ENCODE measurements at places on chromosomes 2 and 18.

DNA sequence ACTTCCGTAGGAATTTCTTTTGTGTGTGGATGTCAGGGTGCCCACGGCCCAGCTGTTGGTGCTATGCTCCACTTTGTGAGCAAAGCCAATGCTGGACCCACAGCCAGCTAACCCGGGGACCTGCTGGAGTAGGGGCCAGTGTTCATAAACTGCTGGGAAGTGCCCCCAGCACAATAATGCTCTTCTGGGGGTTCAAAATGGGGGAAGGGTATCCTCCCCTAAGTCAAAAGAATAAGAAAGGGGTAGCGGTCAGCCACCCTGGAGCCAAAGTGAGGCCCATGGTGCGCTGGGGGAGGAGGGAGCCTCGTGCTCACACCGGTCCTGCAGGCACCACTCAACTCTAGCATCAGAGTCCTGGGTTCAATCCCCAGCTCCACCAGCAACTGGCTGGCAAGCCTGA lies 115.8 kb upstream of the NPAS2 start:
- no peak for DNase-seq

- no peak for DNase-seq
Observed at GRCh38 chr2:133705287-133705686, 137.0 kb upstream of the NCKAP5 start.

- no peak for DNase-seq
Observed at GRCh38 chr2:41329040-41329439, 718.8 kb upstream of the PKDCC start.

DNA sequence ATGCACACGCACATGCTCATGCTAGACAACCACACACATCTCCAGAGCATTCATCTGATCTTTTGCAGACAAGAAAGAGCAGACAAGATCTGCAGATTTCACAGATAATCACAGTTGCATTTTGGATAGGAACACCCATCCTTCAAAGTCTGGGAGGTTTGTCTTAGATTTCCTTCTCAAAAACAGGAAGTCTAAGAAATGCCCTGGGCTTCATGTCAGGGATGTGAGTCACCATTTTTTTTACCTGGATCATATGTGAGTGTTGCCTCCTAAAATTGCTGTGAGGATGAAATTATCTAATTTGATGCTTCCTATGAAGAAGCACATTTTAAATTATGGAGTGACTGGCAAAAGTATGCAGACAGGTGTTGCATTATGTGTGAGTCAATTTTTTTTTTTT lies 46.1 kb downstream of the SRD5A2 start:
- no peak for DNase-seq

DNA sequence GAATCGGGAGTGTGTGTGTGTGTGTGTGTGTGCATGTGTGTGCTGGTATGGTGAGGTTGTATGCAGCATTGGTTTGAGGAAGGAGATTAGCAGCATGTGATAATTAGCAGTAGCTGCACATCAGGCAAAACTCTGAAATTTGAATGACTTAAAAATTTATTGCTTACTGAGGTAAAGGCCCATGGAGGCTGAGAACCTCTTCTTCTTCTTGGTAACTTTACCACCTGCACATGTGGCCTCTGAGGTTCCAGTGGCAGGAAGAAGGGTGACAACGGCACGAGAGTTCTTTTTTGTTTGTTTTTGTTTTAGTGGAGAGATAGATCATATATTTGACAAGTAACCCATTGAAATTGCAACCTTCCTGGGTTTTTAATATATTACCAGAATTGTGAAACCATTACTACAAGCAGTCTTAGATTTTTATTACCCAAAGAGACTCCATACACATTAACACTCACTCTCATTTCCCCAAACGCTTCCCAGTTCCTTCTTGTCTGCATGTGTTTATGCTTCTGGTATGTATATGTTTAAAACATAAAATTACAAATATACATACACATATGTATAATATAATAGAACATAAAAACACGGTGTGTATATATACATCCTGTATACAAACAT lies 292.1 kb downstream of the PTGR3 start:
- DNase-seq: no peak

GRCh38 chr18:64017870-64018269 lies 48.0 kb downstream of the SERPINB8 start:
- DNase-seq: no peak

- peak; percentile 64 for DNase-seq
Observed at GRCh38 chr2:26503231-26503880, 25.4 kb upstream of the OTOF start.

DNA sequence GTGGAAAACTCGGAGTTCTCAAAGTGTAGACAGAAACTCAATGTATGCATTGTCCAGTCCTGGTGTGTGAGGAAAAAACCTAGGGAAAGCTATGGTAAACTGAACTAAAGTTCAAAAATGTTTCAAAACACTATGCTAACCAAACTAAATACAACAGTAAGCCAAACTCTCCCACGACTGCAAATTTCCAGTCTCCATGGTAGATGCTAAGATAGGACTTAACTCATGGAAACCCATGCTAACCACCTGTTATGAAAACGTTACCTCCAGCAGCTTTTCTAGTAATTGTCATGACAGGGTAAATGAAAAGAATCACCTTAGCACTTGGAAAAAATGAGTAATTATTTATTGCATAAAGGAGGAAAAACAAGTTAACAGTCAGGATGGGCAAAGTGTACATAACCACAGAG lies 135.7 kb upstream of the EPC2 start:
- no peak for DNase-seq
